ENCODE measurements at places on chromosomes 1 and 21.

- H3K27ac ChIP-seq: no peak overlapping the region
- H3K4me3 ChIP-seq: no peak overlapping the region
- no peak for DNase-seq
- peaks cover 8% of the 10 kb centered on the region for H3K4me1 ChIP-seq
Measured at GRCh38 chr1:2639607-2640521, 7.0 kb upstream of the MMEL1 start.

- no peaks in the 10 kb centered on the region for H3K27me3 ChIP-seq
- H3K27ac ChIP-seq: no peak overlapping the region
- no peak overlapping the region for H3K4me3 ChIP-seq
- peaks cover 11% of the 10 kb centered on the region for H3K4me1 ChIP-seq
Measured at GRCh38 chr1:43951021-43951985, 4.6 kb downstream of the IPO13 start.

GRCh38 chr1:47483651-47484050 is 45.8 kb downstream of the FOXD2 start:
- H3K27me3 ChIP-seq: no peaks in the 10 kb centered on the region
- H3K27ac ChIP-seq: no peak overlapping the region
- DNase-seq: no peak

DNA sequence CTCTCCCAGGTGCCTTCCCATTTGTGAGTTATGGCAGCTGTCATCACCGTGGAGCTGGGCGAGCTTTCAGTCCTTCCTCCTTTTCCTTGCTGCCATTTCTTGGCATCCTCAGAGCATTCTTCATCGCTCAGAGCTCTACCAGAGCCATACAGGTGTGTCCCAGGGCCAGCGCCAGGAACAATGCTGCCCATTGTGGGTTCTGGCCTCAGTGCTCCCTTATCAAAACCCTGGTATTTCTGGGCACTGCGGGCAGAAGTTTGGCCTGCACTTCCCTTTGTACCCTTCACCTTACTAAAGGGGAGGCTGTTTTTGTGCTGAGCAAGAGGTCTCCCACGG is 28.5 kb downstream of the RASSF5 start:
- no peak overlapping the region for H3K27ac ChIP-seq
- no peaks in the 10 kb centered on the region for H3K4me1 ChIP-seq
- no peaks in the 10 kb centered on the region for H3K27me3 ChIP-seq
- no peak overlapping the region for H3K4me3 ChIP-seq
- DNase-seq: no peak

DNA sequence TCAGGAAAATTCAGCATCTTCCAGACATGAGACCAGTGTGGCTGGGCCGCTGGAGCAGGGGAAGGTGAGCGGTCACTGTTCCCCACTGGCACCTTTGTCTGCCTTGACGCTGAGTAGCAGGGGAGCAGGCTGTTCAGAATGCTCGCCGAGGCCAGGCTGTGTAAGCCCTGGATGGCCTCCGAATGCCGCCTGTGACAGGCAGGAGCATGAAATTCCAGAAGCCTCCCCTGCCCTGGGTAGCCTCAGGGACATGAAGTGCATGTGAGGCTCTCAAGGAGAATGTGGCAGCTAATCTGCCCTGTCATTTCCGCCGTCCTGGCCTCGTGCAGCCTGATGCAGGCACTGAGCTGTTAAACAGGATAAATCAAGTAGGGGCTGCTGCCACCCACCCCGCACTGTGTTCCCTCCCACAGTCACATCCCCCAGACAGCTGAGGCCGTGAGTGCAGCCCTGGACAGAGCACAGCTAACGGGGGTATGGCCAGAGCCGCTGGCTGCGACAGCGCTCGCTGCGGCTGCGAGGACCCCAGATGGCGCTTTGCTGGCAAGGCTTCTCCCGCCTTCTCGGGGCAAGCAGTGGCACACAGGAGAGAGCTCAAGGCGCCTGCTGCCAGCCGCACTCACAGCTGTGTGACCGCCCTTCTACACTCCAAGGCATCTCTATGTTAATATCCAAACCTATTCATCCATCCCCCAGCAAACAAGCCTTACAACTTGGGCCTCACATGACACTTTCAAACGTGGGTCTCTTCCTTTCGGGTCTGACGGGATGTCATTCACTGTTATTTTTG is 105.0 kb upstream of the COL6A1 start:
- H3K4me1 ChIP-seq: no peaks in the 10 kb centered on the region
- H3K36me3 ChIP-seq: no peaks in the 10 kb centered on the region
- no peak overlapping the region for H3K27ac ChIP-seq
- no peak for DNase-seq

DNA sequence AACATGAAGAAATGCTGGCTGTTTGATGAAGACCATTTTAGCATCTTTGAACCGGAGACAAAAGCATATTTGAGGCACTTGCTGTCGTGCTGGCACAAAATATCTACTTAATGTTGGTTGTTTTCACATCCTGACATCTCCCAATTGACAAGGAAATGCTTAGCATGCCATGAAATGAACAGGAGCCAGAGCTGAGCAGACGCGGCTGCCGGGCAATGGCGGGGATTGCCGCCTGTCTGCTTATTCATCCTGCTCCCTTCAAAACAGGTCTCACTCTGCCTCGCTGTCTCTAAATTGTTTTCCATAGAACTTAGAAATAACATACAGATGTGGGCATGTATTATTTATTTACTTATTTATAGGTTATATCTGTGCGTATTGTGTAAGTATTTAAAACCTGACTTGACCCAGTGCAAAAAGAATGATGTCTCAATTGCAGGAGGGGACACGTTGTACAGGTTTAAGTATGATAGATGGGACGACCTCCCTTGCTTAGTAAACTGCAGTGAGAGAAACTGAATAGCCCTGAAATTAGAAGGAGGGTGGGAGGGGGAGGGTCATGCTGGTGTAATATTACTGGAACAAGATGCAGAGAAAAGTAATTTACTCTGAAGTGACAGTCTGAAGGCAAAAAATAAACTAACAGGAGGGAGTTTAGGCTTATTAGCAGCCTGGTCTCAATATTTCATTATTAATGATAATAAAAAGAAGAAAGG is 590.4 kb upstream of the PLXNA2 start:
- no peak overlapping the region for H3K27ac ChIP-seq
- no peaks in the 10 kb centered on the region for H3K27me3 ChIP-seq
- H3K4me3 ChIP-seq: no peak overlapping the region
- H3K36me3 ChIP-seq: no peaks in the 10 kb centered on the region

- H3K36me3 ChIP-seq: no peaks in the 10 kb centered on the region
- no peaks in the 10 kb centered on the region for H3K4me1 ChIP-seq
- no peak overlapping the region for H3K27ac ChIP-seq
- H3K4me3 ChIP-seq: no peak overlapping the region
- no peaks in the 10 kb centered on the region for H3K27me3 ChIP-seq
Measured at GRCh38 chr21:42405064-42406013, 1.6 kb downstream of the UBASH3A start.

GRCh38 chr1:221781102-221781755 is 39.3 kb upstream of the DUSP10 start:
- H3K4me3 ChIP-seq: no peak overlapping the region
- no peak overlapping the region for H3K27ac ChIP-seq
- no peaks in the 10 kb centered on the region for H3K27me3 ChIP-seq
- H3K4me1 ChIP-seq: no peaks in the 10 kb centered on the region
- H3K36me3 ChIP-seq: no peaks in the 10 kb centered on the region

DNA sequence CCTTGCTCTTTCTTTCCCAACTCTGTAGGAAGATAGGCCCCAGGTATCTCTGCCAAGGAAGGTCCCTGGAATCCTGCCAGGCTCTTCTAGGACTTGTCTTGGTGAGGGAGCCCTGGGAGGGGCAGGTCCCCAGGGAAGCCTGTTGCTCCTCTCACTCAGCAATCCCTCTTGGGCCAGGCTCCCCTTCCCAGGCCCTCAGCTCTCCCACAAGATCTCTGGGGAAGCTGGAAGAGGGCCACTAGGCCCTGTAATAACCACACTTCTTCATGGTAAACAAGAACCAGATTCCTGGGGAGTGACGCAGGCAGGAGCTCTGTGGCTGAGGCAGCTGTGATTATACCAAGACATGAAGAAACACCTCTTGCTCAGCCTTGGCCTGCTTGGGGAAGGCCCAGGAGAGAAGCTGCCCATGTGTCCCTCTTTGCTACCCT is 9.9 kb upstream of the MAPKAPK2 start:
- no peak overlapping the region for H3K4me3 ChIP-seq
- no peaks in the 10 kb centered on the region for H3K36me3 ChIP-seq
- H3K4me1 ChIP-seq: peaks cover 10% of the 10 kb centered on the region
- DNase-seq: no peak

DNA sequence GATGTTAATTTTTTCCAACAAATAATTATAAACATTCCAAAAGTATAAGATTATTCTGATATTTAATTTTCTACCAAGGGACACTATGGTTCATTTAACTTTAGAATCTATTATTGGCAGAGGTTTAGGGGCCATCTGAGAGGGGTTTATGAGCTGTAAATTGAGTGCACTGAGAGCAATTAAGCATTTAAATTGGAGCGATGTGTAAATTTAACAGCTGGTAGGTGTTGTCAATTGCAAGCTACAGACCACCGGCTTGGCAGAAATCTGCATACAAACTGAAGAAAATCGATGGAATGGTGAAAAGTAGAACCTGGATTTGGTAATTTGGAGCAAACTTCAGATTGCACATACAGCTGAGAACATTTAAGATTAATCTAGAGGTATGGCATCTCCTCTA is 55.8 kb upstream of the MTF2 start:
- peaks cover 18% of the 10 kb centered on the region for H3K27me3 ChIP-seq
- H3K36me3 ChIP-seq: no peaks in the 10 kb centered on the region
- peaks cover 2% of the 10 kb centered on the region for H3K4me1 ChIP-seq
- no peak overlapping the region for H3K27ac ChIP-seq

DNA sequence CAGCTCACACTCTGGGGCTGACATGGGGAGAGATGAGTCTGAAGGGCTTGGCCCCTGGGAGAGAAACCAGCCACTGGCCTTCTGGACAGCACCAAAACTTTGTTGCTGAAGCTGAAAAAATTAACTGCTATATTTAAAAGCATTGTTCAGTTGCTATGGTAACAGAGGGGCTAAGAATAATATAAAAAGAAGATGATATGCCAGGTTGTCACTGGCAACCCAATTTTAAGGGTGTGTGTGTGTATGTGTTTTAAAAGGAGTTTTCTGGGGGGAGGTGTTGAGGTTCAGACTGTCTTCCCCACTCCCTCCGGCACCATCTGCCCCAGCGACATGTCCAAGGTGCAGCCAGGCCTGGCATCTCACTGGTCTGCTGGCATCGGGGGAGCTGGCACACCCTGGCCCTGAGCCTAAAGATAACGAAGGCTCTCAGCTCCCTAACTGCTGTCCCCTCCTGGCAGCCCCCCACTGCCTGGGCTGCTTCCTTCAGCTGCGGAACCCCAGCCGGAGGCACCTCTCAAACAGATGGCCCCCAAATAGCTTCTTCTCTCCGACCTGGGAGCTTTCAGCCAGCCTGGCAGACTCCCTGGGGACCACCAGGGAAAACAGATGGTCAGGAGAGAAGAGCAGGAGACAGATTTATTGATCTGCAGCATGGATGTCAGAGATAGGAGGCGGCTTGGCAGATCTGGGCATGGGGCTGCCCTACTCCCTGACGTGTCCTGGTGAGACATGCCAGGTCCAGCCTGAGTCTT is 203.9 kb downstream of the HIVEP3 start:
- no peaks in the 10 kb centered on the region for H3K36me3 ChIP-seq
- peak overlapping the region; percentile 71 for H3K27ac ChIP-seq
- H3K27me3 ChIP-seq: no peaks in the 10 kb centered on the region

- no peak for DNase-seq
- no peak overlapping the region for H3K4me3 ChIP-seq
- no peaks in the 10 kb centered on the region for H3K36me3 ChIP-seq
Measured at GRCh38 chr1:91835087-91835521, 50.8 kb downstream of the TGFBR3 start.

GRCh38 chr21:18803624-18804023 is 400.0 kb upstream of the TMPRSS15 start:
- H3K27ac ChIP-seq: no peak overlapping the region
- no peak overlapping the region for H3K4me3 ChIP-seq
- H3K27me3 ChIP-seq: no peaks in the 10 kb centered on the region
- H3K4me1 ChIP-seq: no peaks in the 10 kb centered on the region
- H3K36me3 ChIP-seq: no peaks in the 10 kb centered on the region

DNA sequence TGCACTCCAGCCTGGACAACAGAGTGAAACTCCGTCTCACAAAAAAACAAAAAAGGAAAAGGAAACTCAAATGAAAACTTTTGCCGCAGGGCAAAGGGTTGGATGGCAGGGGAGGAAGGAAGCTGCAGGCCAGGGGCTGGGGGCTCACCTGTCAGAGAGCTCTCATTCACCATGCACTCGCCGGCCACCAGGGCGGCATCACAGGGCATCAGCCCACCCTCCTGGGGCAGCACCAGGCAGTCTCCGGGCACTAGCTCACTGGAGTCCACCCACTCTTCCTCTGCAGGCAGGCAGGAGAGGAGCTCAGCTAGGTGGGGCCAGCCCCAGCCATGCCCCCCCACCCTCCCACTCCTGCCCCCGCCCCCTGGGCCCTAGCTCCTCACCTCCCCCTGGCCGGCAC is 11.9 kb downstream of the ATP13A2 start:
- H3K36me3 ChIP-seq: no peaks in the 10 kb centered on the region
- no peak overlapping the region for H3K4me3 ChIP-seq
- no peak overlapping the region for H3K27ac ChIP-seq
- no peaks in the 10 kb centered on the region for H3K4me1 ChIP-seq

DNA sequence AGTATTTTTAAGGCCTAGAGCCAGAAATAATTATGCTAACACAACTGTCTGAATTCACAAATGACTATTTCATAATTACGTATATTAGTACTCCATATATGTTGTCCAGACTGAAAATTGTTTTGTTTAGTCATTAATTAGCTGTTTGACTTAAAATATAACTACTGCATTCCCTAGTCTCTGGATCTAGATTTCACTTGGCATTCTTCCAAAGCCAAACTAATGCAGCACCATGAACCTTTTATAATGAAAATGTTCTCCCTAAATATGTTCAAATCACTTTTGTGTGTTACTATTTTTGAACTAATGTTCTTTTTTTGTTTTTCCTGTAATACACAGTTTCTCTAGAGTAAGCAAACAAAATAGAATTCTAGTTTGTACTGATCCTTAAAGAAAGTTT is 46.1 kb downstream of the CAMTA1 start:
- no peak overlapping the region for H3K27ac ChIP-seq
- peaks cover under 1% of the 10 kb centered on the region for H3K36me3 ChIP-seq
- H3K27me3 ChIP-seq: no peaks in the 10 kb centered on the region
- DNase-seq: no peak
- H3K4me1 ChIP-seq: no peaks in the 10 kb centered on the region
- H3K4me3 ChIP-seq: no peak overlapping the region

- peaks cover 18% of the 10 kb centered on the region for H3K36me3 ChIP-seq
- H3K27ac ChIP-seq: no peak overlapping the region
- H3K4me3 ChIP-seq: no peak overlapping the region
- H3K4me1 ChIP-seq: peaks cover 27% of the 10 kb centered on the region
- H3K27me3 ChIP-seq: no peaks in the 10 kb centered on the region
Measured at GRCh38 chr1:206472454-206472853, 2.2 kb downstream of the IKBKE start.

GRCh38 chr1:93961906-93962305 is 52.7 kb upstream of the GCLM start:
- no peaks in the 10 kb centered on the region for H3K4me1 ChIP-seq
- no peak overlapping the region for H3K4me3 ChIP-seq
- H3K27me3 ChIP-seq: peaks cover 23% of the 10 kb centered on the region
- H3K27ac ChIP-seq: no peak overlapping the region

- no peaks in the 10 kb centered on the region for H3K36me3 ChIP-seq
- H3K4me1 ChIP-seq: no peaks in the 10 kb centered on the region
- DNase-seq: no peak
- H3K27me3 ChIP-seq: no peaks in the 10 kb centered on the region
- H3K27ac ChIP-seq: no peak overlapping the region
- H3K4me3 ChIP-seq: no peak overlapping the region
Measured at GRCh38 chr1:48047116-48047515, 49.9 kb upstream of the TRABD2B start.

Measured in endothelial cell of umbilical vein (primary cell).